ENCODE measurements at places on chromosomes 3 and 15.

DNA sequence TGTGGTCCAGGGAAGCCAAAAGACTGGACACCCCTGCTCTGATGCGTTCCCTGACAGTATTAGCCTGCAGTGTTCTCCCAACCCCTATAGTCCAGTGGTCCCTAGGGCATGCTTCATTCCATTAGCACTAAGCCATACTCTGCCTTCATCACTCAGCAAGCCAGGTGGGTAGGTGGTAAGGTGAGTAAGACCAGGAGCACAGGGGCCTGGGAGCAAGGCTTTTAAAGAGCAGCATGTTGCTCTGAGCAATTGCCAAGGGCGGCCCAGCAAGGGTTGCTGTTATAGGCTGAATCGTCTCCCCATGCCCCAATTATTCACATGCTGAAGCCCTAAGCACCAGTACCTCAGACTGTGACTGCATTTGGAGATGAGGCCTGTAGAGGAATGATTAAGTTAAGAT lies 11.0 kb downstream of the CXCR6 start:
- no peak for DNase-seq

- no peak for DNase-seq
Observed at GRCh38 chr15:99729920-99730319, 3.3 kb downstream of the LYSMD4 start.

GRCh38 chr15:88493844-88494243 lies 26.3 kb downstream of the MRPS11 start:
- no peak for DNase-seq

- DNase-seq = no peak
Observed at GRCh38 chr15:40266828-40267304, 16.0 kb downstream of the ANKRD63 start.

DNA sequence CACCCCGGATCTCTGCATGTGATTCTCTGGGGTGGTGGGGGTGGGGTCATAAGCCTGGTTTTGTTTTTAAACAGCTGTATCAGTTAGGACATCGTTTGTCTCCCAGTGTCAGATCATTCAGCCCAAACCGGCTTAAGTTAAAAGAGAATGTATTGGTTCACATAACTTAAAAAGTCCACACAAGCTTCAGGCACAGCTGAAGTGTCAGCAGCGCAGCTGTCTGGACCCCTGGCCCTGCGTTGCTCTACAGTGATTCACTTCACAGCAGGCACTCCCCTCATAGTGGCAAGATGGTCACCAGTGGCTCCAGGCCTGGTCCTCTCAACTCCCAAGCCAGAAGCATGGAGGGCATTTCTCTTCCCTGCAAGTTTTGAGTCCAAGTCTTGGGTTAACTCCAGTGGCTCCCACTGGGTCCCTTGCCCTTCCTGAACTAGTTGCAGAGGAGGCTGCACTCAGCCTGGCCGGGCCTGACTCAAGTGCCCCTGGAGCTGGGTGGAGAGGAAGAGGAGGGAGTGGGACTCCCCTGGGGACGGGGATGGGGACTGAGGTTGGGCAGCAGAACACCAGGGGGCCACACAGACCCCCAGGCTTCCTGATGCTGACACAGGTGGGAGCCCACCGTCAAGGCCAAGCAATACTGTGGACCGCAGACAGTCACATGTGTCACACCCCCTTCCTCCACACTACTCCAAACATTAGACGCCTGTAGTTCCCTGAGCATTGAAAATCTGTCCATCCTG lies 28.9 kb upstream of the GP9 start:
- no peak for DNase-seq

- no peak for DNase-seq
Observed at GRCh38 chr3:69746119-69746518, 6.9 kb downstream of the MITF start.

DNA sequence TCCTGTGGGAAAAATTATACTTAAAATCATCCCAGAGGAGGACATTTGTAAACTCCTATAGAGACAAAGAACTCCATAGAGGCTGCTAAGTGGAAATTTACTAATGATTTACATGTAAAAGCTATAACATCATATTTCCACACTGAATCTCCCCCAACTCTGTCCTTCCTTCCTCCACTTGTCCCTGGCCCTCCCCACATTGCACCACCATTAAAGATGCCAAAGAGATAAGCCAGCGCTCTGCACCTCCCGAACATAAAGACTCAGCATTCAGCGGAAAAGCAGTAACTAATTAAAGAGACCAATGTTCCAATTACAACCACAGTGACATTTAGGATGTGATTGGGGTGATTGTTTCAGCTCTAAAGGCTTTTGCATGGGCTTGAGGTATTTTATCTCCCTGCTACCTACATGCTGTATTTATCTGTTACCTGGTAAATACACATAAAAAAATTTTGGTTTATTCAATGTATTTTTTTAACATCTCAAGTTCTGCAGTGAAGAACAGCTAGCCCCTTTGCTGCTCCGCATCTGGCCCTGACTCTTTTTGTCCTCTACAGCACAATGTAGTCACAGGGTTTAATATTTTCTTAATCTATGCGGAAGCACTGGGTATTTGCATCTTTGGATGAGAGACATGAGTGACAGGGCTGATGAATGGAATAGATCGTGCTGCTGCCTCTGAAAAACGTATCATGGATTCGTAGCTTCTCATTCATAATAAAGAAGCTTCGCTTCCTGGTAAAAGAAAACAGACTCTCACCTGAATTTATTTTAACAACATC lies 35.3 kb upstream of the B3GNT5 start:
- DNase-seq = no peak

DNA sequence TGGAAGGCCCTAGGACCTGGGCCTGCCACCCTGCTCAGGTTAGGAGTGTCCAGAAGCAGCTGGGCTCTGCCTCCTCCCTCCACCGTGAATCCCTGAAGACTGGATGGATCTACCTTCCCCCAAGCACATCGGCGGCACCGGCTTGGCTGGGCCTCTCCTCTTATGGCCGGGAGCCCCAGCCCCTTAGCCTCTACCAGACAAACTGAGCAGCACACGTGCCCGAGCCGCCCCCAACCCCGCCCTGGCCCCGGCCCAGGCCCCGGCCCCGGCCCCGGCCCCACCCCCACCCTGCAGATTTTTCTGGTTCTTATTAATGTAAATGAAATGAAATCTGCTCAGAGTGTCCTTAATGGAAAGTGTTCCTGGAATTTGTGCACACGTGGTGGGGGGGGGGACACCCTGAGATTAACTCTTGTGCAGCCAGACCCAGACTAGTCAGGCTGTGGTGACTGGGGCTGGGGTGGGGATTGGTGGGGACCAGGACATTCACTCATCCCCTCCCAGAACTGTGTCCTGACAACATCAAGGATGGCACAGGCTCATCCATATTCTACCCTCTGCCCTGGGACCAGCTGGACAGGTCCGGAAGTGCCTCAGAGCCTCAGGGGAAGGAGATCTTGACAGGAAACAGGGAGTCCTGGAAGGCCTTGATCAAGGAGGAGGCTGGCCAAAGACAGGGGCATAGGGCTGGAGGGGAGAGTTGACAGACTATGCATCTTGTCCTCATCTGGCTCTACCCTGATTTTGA lies 30.9 kb upstream of the SEMA3F start:
- DNase-seq = no peak

- no peak for DNase-seq
Observed at GRCh38 chr3:13024765-13025065, 48.5 kb downstream of the IQSEC1 start.

DNA sequence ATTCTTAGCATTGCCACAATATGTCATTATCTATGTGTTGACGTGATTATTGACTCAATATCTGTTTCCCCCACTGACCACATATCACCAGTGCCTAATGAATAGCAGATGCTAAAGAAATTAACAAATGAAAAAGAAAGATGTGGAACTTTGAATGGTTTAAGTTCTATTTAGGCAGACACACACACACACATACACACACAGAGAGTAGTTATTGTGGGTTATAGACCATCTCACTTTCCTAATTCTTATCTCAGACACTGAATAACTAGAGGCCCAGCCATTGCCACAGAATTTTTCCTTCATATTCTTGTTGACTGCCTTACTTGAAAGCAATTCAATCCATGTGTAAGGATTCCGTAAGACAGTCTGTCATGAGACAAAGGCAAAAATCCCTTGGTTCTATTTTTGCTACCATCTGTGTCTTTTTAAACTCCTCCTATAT lies 61.9 kb upstream of the PHLDB2 start:
- DNase-seq = no peak

DNA sequence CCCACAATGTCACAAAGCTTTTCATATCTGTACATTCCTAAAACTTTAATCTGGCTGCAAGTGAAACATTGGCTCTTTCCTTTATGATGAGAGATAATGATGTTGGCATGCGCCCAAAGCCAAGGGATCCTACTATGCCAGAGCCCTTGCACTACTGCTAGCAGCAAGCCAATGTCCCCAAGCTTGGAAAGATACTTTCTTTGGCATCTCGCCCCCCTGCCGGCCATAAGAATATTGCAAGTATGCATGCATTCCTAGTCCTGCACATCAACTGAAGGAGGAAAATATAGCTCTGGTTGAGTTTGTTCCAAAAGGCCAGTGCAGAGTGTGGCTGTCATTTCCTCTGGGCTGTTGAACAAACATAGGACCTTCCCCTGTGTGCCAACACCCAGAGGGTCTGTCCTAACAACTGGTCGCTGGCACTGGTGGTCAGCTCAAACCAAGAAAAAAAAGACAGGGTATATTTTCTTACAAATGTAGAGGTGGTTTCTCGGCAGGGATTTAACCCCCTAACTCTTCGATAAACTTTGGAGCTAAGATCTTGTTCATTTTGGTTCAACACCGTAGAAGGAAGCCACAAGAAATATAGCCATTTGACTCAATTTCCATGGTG lies 120.9 kb upstream of the ZBED2 start:
- no peak for DNase-seq
